NCI-H1092 (cell line): ENCODE measurements at places on chromosomes 16 and 17.

- no peak for DNase-seq
Measured at GRCh38 chr17:13513039-13513405, 88.7 kb downstream of the HS3ST3A1 start.

GRCh38 chr16:883340-883739 is 82.8 kb upstream of the GNG13 start:
- DNase-seq, result no peak

- DNase-seq, result no peak
Measured at GRCh38 chr16:73669535-73670274, 621.8 kb upstream of the ZFHX3 start.

DNA sequence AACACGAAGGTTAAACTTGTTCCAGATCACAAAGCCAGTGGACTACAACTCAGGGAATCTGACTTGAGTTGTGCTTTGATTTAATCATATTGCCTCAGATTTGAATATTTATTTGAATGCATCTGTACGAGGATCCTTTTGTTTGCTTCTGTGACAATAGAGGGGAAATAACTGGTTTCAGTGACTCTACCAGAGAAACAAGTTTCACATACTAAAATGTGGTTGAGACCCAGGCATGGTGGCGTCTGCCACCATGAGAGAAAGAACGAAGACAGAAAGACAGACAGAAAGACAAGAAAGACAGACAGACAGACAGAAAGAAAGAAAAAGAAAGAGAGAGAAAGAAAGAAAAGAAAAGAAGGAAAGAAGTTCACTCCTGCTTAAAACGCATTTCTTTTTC is 24.0 kb downstream of the YWHAE start:
- DNase-seq, result no peak

- no peak for DNase-seq
Measured at GRCh38 chr16:56506941-56507340, 12.9 kb downstream of the BBS2 start.

- no peak for DNase-seq
Measured at GRCh38 chr16:79814124-79814523, 213.6 kb upstream of the MAF start.

DNA sequence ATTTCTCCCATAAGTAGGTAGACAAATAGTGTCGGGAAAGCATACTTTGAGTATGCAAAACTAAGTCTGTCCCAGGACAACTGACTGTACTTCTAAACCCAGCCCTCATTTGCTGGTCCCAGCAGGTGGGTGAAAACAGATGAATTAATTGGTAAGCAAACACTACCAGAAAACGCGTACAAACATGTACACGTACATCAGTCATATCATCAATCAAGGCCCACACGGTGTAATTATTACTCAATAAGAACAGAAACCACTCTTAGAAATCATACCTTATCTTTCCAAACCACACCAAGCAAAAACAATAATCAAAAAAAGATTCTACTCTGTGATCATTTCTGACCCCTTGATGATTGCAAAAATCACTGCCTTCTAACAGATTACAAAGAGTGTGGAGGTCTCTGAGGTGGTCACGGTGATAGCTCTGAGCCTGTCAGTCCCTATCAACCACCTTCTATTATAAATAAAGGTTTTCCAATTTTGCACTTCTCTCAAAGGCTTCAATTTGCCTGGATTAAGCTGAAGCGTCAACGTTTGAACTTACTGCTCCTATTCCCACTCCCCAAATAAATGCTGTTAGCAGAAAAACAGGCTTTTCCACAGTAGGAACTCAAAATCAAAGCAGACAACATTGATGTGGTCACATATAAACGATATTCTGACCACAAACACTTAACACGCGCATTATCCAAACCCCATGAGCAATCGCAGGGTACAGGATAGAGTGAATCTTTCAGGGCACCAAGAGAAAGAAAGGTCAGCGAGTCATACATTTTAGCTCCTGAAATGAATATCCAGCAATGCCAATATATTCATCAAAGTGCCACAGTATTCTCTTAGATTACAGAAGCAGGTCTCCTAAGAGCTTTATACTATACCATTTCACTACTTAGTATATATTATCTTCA is 211.9 kb downstream of the STX8 start:
- DNase-seq, result no peak

DNA sequence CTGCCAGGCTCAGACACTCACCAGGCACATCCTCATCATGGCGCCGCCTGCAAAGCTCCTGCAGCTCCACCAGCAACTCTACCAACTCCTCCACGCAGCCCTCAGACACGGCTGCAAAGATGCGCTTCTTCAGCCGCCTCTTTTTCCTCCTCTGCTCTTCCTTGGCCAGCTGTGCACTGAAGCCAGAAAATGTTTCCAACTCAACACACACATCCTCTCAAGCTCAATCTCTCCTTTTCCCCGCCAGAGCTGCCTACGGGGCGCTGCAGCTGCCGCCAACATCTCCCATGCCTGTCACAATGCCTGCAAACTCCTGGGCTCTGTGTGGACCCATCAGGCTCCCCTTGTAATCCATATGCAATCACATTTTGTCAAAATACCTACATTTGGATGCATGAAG is 14.2 kb downstream of the TRPV3 start:
- DNase-seq, result no peak

DNA sequence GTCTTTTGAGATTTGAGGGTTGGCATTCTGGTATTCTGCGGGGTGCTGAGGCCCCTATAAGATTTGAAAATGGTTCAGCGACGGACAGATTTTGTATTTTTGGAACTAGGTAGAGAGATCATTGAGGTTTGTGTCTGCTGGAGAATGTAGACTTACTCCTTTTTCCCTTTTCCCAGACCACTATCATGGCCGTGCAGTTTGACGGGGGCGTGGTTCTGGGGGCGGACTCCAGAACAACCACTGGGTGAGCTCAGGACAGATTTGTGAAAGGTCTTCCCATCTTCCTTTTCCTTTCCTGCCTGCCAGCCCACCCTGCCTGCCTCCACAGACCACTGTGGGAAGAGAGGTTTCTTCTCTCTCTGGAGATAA is 572 bp downstream of the PSMB6 start:
- no peak for DNase-seq

DNA sequence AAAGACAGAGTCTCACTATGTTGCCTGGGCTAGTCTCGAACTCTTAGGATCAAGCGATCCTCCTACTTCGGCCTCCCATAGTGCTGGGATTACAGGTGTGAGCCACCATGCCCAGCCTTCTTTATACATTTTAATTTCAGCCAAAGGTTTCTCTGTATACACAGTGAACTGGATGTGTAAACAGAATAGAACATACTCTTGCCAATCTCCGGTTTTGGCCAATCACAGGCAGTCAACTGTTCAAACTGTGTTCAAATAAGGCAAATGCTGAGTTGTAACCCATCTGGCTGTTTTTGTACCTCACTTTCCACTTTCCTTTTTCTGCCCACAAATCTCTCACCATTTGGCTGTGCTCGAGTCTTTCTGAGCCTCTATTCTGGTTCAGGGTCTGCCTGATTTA is 108.2 kb downstream of the CPPED1 start:
- DNase-seq, result no peak

GRCh38 chr17:32152130-32152529 is 9.8 kb downstream of the RHOT1 start:
- no peak for DNase-seq

- no peak for DNase-seq
Measured at GRCh38 chr17:79624718-79625478, 14.0 kb upstream of the RBFOX3 start.
